ENCODE measurements at places on chromosomes 3 and 15.

GRCh38 chr3:188194332-188194731 lies 40.4 kb downstream of the LPP start:
- DNase-seq, result no peak

DNA sequence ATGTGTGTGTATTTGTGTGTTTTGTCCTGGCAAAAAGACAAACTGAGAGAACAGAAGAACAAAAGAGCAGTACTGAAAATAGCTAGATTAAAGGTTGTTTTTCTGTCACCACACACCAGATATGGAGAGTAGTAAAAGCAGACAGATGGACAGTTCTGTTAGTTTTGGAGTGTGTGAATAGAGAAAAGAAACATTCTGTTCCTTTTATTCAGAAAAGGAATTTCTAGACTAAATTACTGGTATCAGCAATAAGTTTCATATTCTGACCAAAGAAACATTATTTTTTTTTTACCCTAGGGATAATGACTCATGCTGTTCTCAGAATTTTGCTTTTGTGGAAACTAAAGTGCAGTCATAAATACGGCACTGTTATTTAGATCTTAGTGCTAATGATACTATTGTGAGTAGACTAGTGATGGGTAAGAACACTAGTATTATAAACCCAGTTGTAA lies 32.9 kb downstream of the PIK3CA start:
- DNase-seq, result no peak

DNA sequence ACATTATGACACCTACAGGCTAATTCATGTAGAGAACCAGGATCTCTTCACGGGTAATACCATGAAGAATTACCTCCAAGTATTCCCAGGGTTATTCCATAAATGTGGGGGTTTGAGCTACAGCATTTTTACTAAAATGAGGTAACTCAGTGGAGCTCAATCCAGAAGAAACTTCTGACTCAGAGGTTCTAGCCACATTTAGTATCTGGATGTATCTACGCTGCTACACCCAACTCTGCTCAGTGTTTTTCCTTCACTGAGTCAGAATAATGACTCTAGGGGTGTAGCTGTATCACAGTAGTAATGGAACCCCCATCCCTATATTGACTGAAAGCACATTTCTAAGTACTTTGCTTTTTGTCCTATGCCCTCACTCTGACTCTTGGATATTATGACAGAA lies 52.4 kb downstream of the COPS2 start:
- DNase-seq, result no peak

- DNase-seq, result no peak
Measured at GRCh38 chr3:107062787-107063186, 314.5 kb upstream of the CCDC54 start.

- no peak for DNase-seq
Measured at GRCh38 chr15:34796847-34797435, 1.6 kb upstream of the ACTC1 start.
